ENCODE measurements at places on chromosomes 2 and 18.

GRCh38 chr2:25204190-25204838, 35.9 kb upstream of the POMC start:
- no peak for DNase-seq

GRCh38 chr18:42030586-42031182, 75.7 kb downstream of the PIK3C3 start:
- peak; percentile 27 for DNase-seq

- no peak for DNase-seq
These were observed 18.7 kb downstream of the MEP1B start for GRCh38 chr18:32208577-32208976.

- no peak for DNase-seq
These were observed 13.7 kb downstream of the CALCRL start for GRCh38 chr2:187434342-187434785.

DNA sequence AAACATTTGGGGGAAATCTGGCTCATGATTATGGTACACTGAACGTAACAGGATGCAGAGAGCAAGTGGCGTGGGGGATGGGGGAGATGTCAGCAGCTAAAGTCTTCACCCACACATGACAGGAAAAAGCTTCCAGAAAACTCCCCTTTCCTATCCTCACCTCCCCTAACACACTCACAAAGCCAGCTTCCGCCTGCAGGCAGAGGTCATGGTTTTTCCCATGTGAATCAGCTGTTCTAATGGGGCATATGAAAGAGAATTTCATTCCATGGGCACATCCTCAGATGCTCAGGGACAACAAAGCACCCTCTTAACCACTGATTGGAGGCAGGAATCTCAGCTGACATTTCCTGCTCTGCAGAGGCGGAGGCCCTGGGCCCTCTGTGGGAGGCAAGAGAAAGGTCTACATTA, 129.1 kb downstream of the TSN start:
- DNase-seq: no peak

DNA sequence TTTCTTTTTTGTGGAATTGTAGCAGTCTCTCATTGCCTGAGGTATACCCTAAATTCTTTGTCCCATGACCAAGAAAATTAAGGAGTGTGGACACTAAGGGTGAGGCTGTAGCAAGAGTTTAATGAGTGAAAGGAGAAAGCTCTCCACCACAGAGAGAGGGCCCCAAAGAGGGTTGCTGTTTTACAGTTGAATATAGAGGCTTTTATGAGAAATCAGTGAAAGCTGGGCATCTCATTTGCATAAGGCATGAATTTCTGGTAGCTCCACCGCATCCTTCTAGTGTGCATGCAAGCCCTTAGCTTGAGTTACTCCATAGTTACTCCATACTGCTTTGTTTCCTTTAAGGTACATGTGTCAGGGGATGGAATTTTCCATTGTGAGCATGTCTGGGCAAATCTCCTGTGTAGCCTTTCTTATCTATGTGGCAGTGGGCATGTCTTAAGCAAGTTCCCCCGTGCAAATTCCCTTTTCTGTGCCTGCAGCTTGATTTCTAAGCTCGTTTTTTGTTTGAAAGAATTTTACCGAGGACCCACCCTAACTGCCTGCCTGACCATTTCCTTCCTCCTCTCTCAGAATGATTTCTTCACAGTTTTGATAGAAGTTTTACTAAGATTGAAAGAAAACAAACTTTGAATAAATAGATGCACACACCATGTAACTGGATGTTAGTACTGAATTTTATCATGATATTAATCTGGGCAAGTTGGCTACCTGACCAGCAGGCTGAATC, 218.9 kb downstream of the PARD3B start:
- no peak for DNase-seq

DNA sequence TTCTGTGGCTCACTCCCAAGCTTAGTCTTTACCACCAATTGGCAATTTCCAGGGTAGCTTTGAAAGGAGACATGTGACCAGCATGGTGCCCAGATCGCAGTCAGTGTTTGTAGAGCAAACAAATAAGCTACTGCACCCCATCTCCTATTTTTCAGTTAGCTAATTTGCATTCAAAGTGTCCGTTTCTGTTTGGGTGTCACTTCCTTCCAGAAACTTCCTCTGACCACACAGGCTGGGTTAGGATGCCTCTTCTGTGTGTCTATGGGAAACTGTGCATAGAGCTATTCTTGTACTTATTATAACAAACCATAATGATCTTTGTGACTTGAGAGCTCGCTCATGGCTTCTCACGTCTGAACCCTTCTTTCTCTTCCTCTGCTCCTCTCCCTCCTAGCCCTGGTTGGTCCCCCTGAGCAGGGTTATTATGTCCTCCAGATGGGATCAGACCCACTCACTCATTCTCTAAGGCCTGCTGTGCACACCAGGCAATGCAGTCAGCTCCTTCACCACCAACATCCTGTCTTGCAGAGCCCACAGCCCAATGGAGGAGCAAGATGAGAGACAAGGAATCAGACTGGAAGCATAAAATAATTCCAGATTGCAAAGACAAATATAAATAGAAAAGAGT, 101.2 kb upstream of the ALK start:
- DNase-seq: no peak

- DNase-seq: peak; percentile 28
These were observed 4.2 kb downstream of the OTX1 start for GRCh38 chr2:63054841-63055225.

GRCh38 chr2:74659462-74659861, 5.4 kb downstream of the SEMA4F start:
- no peak for DNase-seq

DNA sequence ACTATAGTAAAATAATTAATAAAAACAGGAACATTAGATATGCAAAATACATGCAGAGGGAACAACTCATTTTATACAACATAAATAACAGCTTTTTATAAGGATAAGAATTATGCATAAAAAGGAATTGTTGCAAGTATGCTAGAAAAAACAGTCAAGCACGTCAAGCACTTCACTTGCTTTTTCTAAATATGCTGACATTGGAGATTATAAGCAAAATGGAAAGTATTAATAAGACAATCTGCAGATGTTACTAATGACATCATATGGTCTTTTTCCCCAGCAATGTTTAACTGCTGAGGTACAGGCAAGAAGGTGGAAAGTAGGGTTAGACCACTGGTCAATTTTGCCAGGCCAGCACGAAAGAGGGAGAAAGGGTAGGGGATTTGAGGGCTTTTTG, 111.7 kb downstream of the HIBCH start:
- DNase-seq: no peak

DNA sequence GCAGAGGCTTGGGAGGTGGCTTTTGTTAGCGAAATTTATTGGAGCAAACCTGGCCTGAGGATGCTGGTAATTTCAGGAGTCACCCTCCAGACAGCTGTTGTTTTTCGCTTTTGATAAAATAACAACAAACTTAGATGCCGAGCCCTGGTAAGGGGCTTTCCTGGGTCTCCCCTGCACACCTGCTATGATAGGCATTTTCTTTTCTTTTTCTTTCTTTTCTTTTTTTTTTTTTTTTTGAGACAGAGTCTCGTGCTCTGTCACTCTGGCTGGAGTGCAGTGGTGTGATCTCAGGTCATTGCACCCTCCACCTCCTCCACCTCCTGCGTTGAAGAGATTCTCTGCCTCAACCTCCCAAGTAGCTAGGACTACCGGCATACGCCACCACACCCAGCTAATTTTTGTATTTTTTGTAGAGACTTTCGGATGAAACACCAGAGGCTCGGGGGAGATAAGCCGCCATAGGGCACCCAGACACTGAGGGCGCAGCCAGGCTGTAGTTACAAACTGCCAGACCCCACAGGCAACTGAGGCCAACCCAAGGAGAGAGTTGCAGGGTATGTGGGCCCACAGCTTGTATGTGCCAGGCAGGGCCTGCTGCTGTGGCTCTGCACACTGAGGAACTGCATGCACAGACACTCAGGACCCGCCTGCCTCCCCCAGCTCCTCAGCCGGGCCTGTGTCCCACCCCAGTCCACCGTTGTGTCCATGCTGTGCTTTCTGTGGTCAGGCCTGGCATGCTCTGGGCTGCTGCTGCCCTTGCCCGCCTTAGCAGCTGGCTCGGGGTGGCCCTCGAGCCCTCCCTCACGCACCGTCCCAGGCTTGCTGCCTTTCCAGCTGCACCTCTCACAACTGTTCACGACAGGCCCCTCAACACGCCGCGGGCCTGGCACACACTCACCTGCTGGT, 3.9 kb downstream of the GYPC start:
- DNase-seq: no peak

DNA sequence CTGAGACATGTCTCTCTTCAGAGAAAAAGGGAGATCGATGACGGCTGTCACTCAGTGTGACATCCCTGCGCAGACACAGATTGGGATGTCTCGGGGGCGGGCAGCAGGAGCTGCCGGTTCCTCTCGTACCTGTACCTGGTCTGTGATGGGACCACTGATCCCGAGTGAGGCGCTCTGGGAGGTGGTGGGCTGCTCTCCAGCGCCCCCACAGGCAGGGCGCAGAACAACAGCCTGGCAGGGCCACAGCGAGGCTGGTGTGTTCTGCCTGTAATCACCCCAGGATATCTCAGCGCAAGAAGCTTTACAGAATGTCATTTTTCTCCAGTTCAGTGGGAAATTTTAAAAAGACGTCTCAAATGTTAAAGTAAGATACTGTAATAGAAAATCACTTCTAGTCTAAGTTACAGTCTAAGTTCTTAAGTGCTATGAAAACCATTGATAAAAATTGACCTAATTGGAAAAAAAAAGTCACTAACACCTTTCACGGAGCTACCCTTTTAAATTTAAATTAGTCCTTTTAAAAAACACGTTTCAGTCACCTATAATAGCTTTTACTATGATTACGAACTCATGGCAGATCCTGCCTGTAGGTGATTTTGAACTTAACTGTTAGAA, 189.8 kb downstream of the SNTG2 start:
- peak; percentile 90 for DNase-seq

DNA sequence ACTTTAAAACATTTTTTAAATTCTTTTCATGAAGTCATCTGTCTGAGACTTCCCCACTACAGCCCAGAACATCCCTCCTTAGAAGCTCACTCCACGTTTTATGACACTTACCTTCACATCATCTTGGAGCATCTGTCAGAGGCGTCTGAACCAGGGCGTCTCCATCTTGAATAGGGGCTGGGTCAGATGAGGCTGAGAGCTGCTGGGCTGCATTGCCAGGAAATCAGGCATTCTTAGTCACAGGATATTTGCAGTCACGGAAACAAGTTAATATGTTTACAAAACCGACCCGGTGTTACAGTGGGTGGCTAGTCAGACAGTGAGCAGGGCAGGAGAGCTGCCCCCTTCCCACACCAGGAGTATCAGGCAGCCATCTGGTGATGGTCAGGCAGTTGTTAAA, 456.5 kb downstream of the FBXO15 start:
- DNase-seq: no peak

DNA sequence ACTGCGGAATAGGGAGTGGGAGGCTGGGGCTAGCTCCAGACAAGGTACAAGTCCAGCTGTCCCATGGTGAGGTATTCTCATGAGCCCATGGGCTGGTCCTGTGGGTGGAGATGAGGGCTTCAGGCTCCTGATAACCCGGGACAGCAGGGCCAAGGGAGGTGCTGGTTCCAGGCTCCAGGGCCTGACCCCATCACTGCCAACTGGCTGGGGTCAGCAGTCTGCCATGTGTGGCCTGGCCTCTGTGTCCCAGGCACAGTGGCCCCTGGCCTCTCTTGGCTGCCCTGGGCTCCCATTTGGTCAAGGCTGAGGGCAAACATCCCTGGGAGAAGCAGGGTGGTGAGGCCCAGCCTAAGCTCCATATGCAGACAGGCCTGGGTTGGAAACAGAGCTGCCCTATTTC, 966 bp upstream of the OXER1 start:
- peak; percentile 39 for DNase-seq

DNA sequence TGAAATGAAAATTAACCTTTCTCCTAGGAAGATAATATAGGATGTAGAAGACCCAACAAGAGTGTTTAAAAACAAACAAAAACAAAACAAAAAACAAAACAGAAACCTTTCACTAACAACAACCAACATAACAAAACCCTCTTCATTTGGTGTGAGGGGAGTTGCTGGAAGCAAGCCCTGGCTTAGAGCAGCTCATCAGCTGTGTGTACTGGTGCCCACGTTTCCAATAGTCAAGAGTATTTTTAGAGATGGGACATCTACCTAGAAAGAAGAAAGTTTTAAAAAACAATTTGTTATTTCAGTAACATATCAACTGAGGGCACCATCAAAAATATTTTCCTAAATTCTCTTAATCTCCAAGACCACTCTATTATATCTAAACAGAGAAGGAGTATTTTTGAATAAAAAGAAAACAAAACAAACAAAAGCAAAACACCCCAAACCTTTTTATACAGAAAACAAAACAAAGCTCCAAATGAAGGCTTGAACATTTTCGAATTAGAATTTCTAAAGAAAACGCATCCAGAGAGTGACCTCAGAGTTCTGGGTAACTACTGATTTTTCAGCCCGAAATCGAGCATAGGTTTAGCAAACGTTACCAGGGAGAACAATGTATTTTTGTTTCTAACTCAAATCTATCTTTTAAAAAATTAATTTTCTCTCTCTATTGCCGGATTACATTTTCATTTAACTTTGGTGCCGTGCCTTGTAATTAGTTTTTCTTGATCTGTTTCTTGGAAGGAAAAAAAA, 134.6 kb downstream of the INSIG2 start:
- no peak for DNase-seq

DNA sequence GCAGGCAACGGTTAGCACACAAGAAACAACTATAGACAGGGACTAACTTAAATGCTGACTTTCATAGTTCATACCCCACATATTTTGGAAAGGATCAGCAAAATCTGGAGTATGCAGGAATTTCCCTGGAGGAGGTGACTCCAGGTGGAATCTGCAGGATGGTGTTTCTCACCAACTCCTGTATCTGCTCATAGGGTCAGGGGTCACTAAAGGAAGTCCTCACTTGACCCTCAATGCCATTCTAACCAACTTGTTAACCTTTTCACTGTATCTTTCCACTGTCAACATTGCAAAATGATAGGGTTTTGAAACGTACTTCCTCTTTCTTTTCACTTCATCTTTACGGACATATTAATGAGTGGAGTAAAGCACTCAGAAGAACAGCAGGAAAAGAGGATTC, 207.0 kb upstream of the CXCR4 start:
- no peak for DNase-seq

DNA sequence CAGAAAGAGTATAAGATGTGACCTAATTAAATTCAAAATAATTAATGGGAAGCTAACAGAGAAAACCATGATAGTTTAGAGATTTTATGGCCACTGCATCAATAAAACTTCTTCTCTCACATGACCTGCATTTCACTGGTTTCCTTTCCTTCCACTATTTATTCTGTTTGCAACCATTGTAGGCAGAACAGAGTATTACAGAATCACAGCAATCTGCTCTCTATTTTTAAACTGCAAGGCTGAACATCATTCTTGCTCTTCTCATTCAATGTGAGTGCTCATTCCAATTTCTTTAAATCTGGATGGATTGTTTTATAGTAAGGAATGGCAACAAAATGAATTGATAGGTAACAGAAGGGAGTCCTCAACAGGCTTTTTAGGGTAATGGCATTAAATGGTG, 715.5 kb upstream of the RAB6C start:
- DNase-seq: no peak

Data from SK-N-SH (cell line).